GM12878 (cell line): ENCODE measurements at places on chromosomes 2 and 18. TPM values are rescaled to one million over a fixed set of nuclear protein-coding genes. Genes with fewer than 3 reads are reported as not detected.
A peak's percentile ranks its signal among the peaks of the same experiment; 100 is the strongest.

GRCh38 chr2:197179744-197180498, 130.7 kb downstream of the ANKRD44 start:
- no peaks in the 10 kb centered on the region for H3K4me1 ChIP-seq
- no peak overlapping the region for H3K4me3 ChIP-seq
- no peak for DNase-seq

GRCh38 chr2:62741127-62741526, 35.6 kb downstream of the EHBP1 start:
- DNase-seq, result no peak
- no peaks in the 10 kb centered on the region for H3K36me3 ChIP-seq
- no peak overlapping the region for H3K27ac ChIP-seq
- H3K4me3 ChIP-seq, result no peak overlapping the region

DNA sequence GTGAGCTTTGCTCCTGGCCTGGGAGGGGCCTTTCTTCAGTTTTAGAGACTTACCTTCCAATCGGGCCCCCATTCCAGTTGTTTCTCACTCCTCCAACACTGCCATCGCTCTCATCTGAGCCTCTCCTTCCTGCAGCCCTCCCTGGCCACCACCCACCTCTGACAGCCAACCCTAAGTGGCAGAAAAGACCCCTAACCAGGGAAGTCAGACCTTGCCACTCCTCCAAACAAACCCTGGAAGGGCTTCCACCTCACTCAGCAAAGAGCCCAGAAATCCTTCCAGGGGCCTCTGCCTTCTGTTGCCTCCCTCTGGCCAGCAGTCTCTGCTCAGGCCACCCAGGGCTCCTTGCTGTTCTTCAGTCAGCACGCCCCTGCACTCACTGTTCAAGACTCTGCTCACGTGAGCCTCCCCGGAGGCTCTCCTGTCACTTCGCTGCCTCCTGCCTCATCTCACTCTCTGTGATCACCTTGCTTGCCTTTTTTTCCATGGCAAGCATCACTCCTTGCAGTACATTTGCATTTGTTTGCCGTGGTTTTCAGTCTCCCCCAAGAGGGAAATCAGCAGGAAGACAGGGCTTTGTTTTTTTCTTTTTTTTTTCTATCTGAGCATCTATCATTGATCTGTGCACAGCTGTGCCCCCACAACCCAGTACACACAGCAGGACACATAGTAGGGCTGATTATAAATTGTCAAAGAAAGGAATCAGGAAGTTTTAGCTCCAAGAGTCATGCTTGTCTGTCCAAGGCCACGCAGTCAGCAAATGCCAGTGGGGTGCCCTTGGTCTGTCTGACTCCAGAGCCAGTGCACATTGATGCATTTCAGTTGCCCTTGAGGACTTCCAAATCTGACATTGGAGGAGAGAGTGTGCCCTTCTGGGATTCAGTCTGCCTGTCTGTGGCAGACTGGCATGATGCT, 83.9 kb downstream of the INHBB start:
- no peak for DNase-seq
- H3K27me3 ChIP-seq, result no peaks in the 10 kb centered on the region
- no peaks in the 10 kb centered on the region for H3K36me3 ChIP-seq
- no peak overlapping the region for H3K27ac ChIP-seq
- no peaks in the 10 kb centered on the region for H3K4me1 ChIP-seq
- no peak overlapping the region for H3K4me3 ChIP-seq

GRCh38 chr2:26786207-26787028, 562 bp downstream of the CENPA start:
- peaks cover 3% of the 10 kb centered on the region; the same call in 1 of the 2 replicates for H3K4me1 ChIP-seq
- H3K36me3 ChIP-seq, result peaks cover 3% of the 10 kb centered on the region
- H3K4me3 ChIP-seq, result peak overlapping the region; percentile 79
- DNase-seq, result no peak

GRCh38 chr2:4139731-4140130, 436.4 kb downstream of the DCDC2C start:
- no peaks in the 10 kb centered on the region for H3K36me3 ChIP-seq
- no peak for DNase-seq
- no peak overlapping the region for H3K4me3 ChIP-seq
- no peaks in the 10 kb centered on the region for H3K4me1 ChIP-seq

- H3K27ac ChIP-seq, result no peak overlapping the region
- H3K4me1 ChIP-seq, result no peaks in the 10 kb centered on the region
- H3K27me3 ChIP-seq, result no peaks in the 10 kb centered on the region
- no peak overlapping the region for H3K4me3 ChIP-seq
Observed at GRCh38 chr2:51153236-51153635, 121.3 kb upstream of the NRXN1 start.

DNA sequence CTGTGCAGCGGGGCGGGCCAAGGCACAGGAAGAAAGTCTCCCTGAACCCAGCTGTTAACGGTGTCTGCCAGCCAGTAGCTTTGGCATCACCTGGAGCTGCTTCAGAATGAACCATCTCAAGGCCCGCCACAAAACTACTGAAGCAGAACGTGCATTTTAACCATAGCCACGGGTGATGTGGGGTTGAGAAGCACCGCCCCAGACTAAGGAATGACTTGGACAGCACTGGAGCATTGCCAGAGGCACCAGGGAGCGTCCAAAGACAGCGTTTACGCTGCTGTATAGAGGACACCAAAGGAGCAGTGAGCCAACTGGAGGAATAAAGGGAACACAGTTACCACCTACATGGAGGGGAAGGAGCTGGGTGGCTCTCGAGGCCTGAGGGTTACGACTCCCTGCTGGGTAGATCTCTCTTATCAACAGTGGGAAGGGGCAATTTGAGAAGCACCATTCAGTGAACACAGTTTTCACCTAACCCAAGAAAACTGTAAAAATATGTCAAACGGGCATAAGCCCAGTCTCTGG, 28.4 kb upstream of the LONRF2 start:
- no peaks in the 10 kb centered on the region for H3K4me1 ChIP-seq
- no peak overlapping the region for H3K4me3 ChIP-seq
- H3K27me3 ChIP-seq, result no peaks in the 10 kb centered on the region
- no peaks in the 10 kb centered on the region for H3K36me3 ChIP-seq
- H3K27ac ChIP-seq, result no peak overlapping the region

DNA sequence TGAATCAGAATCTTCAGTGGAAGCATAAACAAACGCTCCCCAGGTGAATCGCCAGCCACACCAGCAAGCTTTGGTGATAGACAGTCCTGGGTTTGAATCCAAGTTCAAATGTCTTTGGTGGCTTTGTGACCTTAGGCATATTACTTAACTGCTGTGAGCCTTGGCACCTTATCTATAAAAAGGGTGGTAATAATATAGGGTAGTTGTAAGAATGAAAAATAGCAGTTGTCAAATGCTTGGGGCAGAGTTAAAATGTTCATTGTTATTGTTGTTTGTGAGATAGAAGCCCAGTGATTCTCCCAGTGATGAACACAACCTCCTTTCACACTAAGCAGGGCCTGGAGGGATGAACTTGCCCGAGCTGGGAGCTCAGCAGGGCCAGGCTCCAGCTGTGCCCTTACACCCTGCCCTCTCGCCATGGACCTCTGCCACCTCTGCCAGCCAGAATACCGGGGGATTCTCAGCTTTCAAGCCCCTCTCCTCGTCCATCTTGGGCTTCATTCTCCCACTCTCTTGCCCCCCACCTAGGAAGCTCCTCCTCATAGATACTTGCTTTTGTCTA, 6.1 kb upstream of the TMBIM1 start:
- H3K4me1 ChIP-seq, result no peaks in the 10 kb centered on the region
- H3K36me3 ChIP-seq, result no peaks in the 10 kb centered on the region
- H3K27me3 ChIP-seq, result no peaks in the 10 kb centered on the region
- H3K27ac ChIP-seq, result no peak overlapping the region
- DNase-seq, result no peak

DNA sequence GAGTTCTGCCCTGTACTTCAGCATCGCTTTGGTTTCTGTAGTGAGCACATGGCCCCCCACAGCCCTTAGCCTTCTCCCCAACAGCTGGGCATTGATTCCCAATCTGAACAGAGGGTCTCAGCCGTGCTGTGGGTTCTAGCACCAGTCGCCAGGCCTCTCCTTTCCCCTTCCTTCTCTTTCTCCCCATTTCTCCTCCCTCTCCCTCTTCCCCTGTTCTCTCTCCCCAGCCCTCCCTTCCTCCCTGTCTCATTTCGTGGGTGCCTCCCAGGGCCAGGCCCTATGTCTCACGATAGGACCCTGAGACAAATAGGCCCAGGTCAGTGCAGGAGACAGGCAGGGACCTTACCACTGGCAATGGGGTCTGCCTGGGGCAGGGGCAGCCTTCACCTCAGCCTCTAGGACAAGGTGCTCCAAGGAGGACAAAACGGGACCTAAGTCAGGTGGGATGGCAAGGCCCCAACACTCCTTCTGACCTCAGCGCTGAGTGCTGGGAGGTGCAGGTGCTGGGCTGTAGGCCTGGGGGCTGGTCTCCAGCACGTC, 143.4 kb upstream of the GPC1 start:
- no peak overlapping the region for H3K27ac ChIP-seq
- no peak overlapping the region for H3K4me3 ChIP-seq
- H3K36me3 ChIP-seq, result no peaks in the 10 kb centered on the region
- no peaks in the 10 kb centered on the region for H3K4me1 ChIP-seq

DNA sequence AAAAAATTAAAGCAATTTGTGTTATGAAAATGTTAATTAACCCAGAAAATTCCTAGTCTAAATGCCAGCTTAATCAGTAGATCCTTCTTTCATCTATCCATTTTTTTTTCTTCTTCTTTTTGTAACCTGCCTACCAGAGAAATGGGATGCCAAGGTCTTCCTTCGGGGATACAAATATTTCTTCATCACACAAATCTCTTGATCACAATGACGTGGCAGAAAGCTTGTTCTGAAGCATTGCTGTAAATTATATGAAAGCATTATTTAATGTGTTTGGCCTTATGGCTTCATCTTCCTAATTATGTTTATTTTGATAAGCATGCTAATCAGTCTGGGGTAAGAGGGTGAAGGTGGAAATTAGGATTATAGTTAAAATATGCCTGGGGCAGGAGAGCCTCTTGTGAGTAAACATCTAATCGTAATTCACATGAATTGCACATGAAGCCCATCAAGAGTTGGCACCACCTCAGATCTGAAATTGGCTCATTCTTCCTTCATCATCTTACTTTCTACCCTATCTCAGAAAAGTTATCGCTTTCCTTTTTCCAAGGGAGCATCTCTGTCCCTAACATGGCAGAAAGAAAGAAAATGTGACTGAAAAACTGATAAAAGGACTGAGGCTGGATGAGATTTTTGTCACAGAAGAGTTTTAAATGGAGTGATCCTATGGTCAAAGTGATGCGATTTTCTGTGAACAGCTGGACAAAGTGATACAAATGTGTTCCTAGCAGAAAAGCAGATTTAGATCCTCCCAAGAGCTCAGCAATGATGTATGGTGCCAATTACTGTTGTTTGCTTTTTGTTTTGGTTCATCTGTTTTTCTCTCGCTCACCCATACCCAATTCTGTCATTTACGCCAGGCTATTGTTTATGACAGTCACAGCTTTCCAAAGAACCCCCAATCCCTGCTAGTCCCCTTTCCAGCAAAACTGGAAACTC, 76.9 kb upstream of the PMAIP1 start:
- no peak for DNase-seq
- no peaks in the 10 kb centered on the region for H3K4me1 ChIP-seq
- no peak overlapping the region for H3K27ac ChIP-seq
- no peaks in the 10 kb centered on the region for H3K36me3 ChIP-seq
- H3K4me3 ChIP-seq, result no peak overlapping the region

DNA sequence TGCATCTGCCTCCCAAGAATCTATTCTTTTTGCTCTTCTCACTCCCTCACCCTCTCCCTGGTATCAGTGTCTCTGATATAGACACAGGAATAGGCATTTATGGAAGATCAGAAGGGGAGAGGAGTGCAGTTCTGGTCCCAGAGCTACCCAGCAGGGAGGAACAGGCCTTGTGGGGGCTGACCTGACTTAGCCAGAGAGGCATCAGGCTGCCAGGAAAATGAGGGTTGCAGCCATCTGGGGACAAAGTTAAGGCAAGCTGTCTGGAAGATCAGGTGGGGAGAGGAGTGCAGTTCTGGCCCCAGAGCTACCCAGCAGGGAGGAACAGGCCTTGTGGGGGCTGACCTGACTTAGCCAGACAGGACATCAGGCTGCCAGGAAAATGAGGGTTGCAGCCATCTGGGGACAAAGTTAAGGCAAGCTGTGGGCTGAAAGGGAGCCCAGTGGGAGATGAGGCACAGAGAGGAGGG, 69.9 kb upstream of the HK2 start:
- peaks cover 12% of the 10 kb centered on the region; the same call in 1 of the 2 replicates for H3K4me1 ChIP-seq
- no peaks in the 10 kb centered on the region for H3K27me3 ChIP-seq
- H3K27ac ChIP-seq, result no peak overlapping the region
- no peak for DNase-seq
- no peaks in the 10 kb centered on the region for H3K36me3 ChIP-seq

GRCh38 chr18:3329471-3329870, 67.5 kb downstream of the MYL12B start:
- no peak overlapping the region for H3K27ac ChIP-seq
- no peaks in the 10 kb centered on the region; the same call in 1 of the 2 replicates for H3K27me3 ChIP-seq
- H3K4me3 ChIP-seq, result no peak overlapping the region
- H3K4me1 ChIP-seq, result no peaks in the 10 kb centered on the region

DNA sequence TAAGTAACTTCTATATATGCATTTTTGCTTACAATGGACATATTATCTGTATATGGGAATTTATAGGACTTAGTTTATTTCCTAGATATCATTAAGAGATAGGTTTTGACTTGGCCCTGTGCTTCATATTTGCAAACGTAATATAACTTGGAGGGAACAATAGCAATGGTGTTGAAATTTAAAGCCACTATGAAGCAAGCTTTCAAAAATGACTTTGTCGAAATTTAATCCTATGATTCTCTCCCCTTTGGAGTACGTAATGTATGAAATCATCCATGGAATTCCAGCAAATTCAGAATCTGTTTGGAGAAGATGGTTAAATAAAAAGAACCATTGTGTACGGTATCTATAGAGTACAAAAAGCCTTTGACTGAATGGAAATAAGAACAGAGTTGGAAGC, 486.3 kb downstream of the ARHGAP15 start:
- no peaks in the 10 kb centered on the region for H3K27me3 ChIP-seq
- H3K4me3 ChIP-seq, result no peak overlapping the region
- no peak for DNase-seq
- no peaks in the 10 kb centered on the region for H3K36me3 ChIP-seq
- no peak overlapping the region for H3K27ac ChIP-seq
- H3K4me1 ChIP-seq, result no peaks in the 10 kb centered on the region

DNA sequence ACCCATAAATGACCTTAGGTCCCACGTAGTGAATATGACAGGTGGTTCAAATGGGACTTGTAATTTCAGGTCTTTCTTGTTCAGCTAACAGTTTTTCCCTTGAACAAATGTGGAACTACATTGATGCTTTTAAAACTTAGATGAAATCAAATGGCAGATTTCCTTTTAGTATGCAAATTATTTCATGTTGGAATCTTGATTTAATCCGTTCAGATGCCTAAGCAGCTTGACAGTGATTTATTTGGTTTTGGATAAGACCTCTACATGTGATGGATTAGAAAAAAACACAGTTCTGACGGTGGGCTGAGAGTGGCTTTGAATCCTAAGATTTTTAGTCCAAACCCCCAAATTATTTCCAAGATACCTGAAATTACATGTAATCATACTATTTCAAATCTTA, 16.9 kb downstream of the SCYGR4 start:
- H3K27me3 ChIP-seq, result peaks cover 1% of the 10 kb centered on the region; the same call in 1 of the 2 replicates
- DNase-seq, result no peak
- H3K36me3 ChIP-seq, result no peaks in the 10 kb centered on the region
- H3K27ac ChIP-seq, result no peak overlapping the region

- no peak overlapping the region for H3K4me3 ChIP-seq
- no peaks in the 10 kb centered on the region for H3K36me3 ChIP-seq
- no peak overlapping the region for H3K27ac ChIP-seq
- no peaks in the 10 kb centered on the region for H3K27me3 ChIP-seq
Observed at GRCh38 chr2:176819306-176819705, 393.3 kb upstream of the HNRNPA3 start.

The MEIS1 gene
- 0.15 and 0.21 TPM in 2 replicates for total RNA-seq

The ABCG8 gene
- not detected in 2 replicates for total RNA-seq

The ZNF519 gene
- 13.2 and 13.7 TPM in 2 replicates for total RNA-seq
